ENCODE measurements at places on chromosomes 5 and 9.

DNA sequence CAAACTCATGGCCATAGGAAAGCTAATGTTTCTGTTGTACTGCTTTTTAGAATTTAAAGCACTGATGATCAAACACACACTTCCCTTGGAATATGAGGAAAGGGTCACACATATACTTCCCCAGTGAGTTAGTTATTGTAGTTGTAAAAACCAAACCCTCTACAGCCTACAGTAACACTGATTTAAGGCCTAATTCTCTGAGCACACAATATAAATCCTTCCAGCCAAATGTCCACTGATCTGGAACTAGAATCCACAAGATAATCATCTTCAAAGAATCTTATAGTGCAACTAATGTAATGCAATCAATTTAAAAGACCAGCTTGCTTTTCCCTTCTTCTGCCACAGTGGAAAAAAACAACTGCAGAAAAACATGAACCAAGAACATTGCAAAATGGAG, 219.3 kb downstream of the CAAP1 start:
- no peak for DNase-seq

DNA sequence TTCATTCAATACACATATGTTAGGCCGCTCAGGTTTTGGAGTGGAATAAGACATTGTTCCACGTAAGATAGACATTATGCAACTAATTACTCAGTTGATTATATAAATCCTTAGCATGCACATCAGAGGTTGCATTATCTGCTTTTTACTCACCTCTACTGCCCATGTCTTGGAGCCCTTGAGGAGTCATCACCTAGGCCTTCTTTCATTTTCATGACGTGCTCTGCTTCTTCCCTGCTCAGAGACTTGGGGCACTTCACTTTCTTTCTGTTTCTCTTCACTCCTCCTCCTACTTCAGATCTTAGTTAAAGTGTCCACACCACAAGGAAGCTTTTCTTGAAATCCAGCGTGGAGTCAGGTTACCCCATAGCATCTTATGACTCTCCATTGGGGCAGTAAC, 241.1 kb downstream of the TLR4 start:
- no peak for DNase-seq

GRCh38 chr9:135789838-135790291, 87.9 kb downstream of the KCNT1 start:
- no peak for DNase-seq

- DNase-seq, result no peak
Observed at GRCh38 chr5:50564079-50564478, 102.4 kb upstream of the PARP8 start.

GRCh38 chr5:133467826-133468463, 144.4 kb downstream of the FSTL4 start:
- no peak for DNase-seq

GRCh38 chr9:69211424-69212036, 37.5 kb downstream of the TJP2 start:
- DNase-seq, result no peak

DNA sequence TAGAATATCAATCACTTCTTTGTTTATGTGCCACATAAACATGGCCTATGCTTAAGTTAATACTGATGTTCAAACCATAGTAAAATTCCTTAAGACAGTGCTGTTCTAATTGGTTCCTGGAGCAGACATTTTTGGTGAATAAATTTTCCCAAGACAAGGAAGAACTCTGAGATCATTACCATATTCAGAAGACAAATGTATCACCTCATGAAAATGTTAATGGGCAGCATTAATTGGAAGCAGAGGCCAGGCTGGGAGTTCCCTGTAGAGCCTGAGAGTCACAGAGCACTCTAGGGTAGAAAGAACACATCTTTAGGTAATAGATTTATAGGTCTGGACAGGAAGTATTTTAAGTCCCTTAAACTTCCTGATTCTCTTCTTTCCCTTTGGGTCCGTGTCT, 240.2 kb downstream of the MAN2A1 start:
- no peak for DNase-seq

GRCh38 chr9:133540698-133541025, 6.2 kb downstream of the ADAMTSL2 start:
- no peak for DNase-seq

- no peak for DNase-seq
Observed at GRCh38 chr5:7394889-7395431, 978 bp upstream of the ADCY2 start.

DNA sequence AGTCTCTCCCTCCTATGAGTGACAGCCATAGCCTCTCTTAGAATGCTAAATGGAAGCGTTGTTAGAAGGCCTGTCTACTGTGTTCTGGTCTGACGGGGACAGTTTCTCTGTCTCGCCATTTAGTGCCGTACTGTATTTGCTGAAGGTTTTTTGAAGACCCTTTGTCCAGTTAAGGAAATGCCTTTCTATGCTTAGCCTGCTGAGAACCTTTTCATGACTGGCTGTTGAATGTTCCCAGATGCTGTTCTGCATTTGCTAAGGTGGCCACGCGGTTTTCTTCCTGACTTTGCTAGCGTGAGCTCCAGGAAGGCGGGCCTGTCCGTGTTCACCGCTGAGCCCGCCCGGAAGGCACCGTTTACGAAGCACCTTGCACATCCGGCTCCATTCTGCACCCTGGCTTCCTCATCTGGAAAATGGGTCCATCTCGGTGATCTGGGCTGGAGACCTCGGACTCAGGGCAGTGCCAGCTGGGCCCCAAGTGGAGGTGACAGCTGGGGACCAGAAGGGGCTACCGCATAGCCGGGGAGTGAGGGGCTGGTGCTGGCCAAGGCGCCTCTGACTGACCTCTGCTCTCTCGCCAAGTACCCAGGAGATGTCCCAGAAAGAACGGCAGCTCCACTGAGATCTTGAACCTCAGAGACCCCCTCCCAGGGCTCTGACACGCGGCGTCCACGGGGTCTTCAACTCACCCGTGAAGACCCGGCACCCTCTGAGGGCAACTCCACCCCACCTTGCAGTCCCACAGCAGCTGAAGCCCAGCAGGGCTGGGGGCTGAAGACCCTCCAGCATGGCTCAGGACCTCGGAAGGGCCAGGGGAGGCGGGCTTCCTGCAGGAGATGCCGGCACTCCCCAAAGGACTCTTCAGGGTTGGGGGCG, 52.5 kb upstream of the NKD2 start:
- no peak for DNase-seq

DNA sequence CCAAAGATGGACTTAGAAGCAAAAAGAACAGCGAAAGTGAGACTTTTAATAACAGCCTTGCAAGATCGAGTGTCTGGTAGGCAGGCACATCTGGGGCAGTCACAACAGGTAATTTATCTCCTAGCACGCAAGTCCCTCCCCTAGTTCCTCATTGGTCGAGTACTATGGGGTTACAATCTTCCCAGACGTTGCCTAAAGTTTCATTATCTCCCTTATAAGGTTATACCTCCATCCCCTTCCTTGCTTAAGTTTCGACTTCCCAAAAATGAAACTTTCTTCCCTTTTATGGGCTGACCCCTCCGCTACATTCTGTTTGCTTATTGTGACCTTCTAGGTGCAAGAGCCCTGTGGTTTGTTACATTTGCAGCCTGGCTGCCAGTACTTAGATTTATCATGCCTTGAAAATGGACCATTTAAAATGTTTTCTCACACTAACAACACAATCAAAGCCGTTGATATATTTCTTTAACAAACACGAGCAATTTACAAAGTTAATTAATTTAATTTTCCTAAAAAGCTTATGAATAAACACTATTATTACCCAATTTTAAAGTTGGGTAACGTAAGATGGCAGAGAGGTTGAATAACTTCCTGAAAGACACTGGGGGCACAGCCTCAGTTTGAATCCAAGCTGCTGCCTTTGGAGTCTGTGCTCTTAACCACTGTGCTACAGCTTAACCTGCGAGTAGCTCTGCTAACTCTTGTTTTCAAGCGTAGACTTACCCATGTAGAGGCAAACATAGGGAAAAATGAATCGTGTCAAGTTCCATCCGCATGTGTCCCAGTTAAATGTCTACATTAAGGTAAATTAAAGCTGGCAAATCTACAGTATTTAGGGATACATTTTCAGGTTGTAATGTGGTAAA, 91.7 kb downstream of the EDIL3 start:
- DNase-seq, result no peak

GRCh38 chr9:14307989-14308852, 5.7 kb downstream of the NFIB start:
- DNase-seq, result no peak

- DNase-seq, result no peak
Observed at GRCh38 chr5:126969548-126969947, 60.8 kb downstream of the MARCHF3 start.

DNA sequence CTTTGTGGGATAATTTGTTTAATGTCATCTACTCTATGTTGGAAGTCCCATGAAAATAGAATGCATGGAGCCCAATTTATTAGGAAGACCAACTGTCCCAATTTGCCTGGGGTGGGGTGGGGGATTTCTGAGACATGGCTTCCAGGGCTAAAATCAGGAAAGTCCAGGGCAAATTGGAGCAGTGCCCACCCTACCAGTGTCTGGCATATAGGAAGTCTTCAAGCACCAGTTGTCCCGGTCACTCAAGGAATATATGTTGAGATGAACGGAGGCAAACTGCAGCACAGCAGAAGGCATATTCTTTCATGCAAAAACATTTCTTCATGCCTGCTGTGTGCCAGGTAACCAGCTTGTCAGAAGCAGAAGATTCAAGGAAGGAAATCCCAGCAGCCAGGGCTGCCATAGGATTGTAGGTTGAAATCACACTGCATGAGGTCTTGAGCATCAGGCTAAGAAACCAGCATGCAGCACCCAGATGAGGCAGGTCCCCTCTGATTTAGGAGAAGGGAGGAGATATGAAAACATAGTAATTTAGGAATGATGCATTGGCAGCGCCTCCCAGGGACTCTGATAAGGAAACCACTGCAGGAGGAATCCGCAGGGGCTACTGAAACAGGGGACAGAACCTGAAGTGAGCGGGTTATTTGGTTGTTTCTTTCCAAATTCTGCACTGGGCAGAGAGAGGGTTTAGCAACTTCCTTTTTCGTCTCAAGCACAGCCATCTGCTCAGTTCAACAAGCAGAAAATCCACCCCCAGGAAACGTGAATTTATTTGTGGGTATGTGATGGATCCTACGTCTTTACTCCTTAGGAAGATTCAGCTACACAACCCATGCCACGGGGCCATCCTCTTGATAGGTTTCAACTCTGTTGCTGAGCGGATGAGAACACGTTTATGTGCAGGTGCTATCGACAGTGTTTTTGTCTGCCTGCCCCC, 112.6 kb upstream of the CPEB4 start:
- DNase-seq, result no peak

GRCh38 chr9:86642721-86643120, 288.5 kb upstream of the TUT7 start:
- no peak for DNase-seq

- no peak for DNase-seq
Observed at GRCh38 chr5:174606646-174607045, 117.7 kb upstream of the MSX2 start.

DNA sequence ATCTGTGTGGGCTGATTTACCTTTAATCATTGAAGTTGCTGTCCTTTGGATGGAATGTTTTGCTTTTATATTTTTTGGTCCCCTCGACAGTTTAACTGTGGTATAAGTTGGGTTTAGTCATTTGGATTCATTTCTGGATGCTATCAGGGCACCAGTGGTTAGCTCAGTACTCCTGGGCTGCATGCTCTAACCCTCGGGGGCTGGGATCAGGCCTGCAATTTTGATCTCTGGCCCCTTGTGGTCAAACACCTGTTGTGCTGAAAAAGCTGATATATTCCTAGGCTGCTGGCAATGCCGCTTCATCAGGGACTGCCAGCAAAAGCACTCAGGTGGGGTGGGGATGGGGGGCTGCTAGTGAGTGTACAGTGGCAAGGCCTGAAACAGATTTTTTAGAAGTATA, 440.4 kb upstream of the RIOK2 start:
- no peak for DNase-seq

DNA sequence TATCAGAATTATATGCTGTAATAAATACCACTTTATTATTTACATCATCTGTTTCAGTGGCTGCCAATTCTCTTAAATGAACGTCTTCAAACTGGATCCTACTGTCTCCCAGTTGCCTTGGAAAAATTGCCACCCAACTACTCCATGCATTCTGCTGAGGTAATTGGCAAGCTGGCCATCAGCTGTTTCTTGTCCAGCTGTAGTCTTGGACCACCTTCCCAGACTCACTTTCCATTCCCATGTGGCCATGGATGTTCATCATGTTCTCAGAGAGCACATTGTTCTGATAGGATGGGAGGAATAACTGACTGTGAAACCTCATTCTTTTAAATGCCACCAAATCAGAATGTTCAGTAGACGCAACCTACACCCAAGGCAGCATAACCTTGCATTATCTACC, 157.5 kb downstream of the DOCK8 start:
- DNase-seq, result no peak

DNA sequence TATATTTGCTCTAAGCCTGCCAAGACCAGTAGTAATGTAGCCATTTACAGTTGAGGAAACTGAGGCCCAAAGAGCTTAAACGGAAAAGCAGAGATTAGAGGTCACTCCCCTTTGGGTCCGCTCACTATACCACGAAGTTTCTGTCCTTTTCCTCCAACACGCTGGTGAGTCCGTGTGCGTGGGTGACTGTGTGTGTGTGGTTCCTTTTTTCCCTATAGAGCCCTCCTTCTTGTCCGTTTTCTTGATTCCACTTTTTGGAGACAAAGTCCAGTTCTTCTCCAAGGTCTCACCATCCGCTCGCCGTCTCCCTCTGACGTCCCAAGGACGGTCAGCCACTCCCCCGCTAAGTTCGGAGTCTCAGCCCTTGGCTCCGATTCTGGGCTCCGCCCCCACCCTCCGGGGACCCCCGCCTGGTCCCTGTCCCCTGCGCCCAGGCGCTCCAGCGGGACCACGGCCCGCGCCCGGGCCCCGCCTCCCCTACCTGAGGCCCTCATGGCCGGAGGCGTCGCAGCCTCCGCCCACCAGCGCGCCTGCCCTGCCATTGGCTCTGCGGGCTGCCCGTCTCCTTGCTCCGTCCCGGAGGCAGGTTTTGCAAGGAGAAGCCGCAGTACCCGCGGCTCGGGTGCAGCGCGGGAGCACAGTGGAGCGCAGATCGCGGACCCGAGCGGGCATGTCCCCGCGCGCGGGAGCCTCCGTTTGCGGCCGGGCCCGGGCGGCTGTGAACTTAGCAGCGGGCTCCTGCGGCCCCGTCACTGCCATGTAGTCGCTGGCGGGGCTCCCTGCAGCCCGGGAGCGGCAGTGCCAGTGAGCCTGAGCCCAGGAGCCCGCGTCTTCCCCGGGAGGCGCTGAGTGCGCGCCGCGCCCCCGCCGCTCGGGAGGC, at the start of gene MAST4:
Gene MAST4 (plus strand): TSS at position 638 of the 880 bp plus-strand sequence. CDS start 263 bp downstream, outside the sequence.
- no peak for DNase-seq

DNA sequence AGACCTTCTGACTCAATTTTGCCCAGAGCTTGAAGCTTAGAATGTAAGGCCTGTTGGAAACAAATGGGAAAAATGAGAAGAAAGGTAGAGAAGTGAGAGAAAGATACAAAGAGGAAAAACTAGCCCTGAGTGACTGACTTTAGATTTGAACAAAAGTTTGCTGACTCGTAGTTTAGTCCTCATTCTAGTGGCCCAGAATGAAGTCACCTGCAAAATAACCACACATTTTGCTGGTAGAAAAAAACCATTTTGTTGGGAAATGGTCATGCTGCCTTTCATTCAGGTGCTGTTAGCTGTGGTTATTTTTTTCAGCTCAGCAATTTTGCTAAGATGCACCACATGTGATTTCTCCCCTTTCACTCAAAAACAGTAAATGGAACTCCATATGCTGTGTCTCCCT, 98.9 kb downstream of the MRPS27 start:
- DNase-seq, result no peak
